ENCODE measurements at places on chromosomes 5 and 9. TPM values are rescaled to one million over a fixed set of nuclear protein-coding genes. Genes with fewer than 3 reads are reported as not detected.

Gene PCSK1
- total RNA-seq = not detected

GRCh38 chr5:126875303-126875785 lies 98.4 kb downstream of the LMNB1 start:
- DNase-seq = no peak

Gene JAKMIP2
- total RNA-seq = 3.1 TPM

- no peak for DNase-seq
Measured at GRCh38 chr5:31703757-31704156, 64.8 kb downstream of the PDZD2 start.

Gene TSLP
- total RNA-seq = not detected

Gene ASPN
- not detected for total RNA-seq

DNA sequence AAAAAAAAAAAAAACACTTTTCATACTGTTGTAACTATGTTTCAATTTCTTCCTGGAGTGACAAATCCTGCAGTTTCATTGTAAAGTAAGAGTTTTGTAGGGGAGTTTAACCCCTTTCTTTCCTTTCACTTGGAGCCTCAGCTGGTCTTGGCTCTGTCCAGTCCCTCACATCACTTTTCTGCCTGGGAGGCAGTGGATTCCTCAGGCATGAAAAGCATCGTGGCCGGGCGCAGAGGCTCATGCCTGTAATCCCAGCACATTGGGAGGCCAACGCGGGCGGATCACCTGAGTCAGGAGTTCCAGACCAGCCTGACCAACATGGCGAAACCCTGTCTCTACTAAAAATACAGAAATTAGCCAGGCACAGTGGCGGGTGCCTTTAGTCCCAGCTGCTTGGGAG lies 45.6 kb upstream of the MYO10 start:
- no peak for DNase-seq

Gene FOXI1
- total RNA-seq = not detected

Gene TRAF1
- 115 TPM for total RNA-seq

DNA sequence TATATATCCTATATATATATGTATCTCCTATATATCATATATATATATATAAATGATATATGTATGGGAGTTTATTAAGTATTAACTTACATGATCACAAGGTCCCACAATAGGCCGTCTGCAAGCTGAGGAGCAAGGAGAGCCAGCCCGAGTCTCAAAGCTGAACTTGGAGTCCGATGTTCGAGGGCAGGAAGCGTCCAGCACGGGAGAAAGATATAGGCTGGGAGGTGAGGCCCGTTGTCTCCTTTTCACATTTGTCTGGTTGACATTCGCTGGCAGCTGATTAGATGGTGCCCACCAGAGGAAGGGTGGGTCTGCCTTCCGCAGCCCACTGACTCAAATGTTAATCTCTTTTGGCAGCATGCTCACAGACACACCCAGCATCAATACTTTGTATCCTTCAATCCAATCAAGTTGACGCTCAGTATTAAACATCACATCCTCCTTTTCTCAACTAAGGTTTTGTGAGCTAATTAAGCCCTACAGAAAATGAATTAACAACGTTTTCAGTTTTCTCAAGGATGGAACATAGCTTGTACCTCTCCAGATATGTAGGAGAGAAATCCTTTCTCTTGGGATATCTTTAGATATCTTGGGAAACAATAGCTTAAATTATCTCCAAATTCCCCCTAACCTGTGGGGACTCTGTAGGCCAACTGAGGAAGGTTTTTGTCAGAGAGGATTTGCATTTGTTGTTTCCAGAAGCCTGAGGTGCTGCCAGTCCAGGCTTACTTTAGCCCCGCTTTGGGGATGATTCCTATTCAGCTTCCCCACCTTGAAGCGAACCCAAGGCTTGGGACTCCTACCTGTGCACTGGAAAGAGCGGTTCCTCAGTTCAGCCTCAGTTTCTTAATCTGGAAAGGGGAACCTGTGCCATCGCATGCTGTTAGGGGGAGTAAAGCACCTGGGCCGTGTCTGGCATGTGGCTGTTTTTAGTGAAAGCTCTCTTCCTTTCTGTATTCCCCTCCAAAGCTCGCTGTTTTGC lies 163.2 kb downstream of the CACNA1B start:
- no peak for DNase-seq

GRCh38 chr9:107260437-107261081 lies 22.5 kb upstream of the RAD23B start:
- DNase-seq = peak; percentile 17

Gene ACSL6
- 0.20 TPM for total RNA-seq

GRCh38 chr5:150120062-150120441 lies 33.7 kb upstream of the CSF1R start:
- DNase-seq = no peak

GRCh38 chr5:79263-79662 lies 12.7 kb upstream of the PLEKHG4B start:
- no peak for DNase-seq

DNA sequence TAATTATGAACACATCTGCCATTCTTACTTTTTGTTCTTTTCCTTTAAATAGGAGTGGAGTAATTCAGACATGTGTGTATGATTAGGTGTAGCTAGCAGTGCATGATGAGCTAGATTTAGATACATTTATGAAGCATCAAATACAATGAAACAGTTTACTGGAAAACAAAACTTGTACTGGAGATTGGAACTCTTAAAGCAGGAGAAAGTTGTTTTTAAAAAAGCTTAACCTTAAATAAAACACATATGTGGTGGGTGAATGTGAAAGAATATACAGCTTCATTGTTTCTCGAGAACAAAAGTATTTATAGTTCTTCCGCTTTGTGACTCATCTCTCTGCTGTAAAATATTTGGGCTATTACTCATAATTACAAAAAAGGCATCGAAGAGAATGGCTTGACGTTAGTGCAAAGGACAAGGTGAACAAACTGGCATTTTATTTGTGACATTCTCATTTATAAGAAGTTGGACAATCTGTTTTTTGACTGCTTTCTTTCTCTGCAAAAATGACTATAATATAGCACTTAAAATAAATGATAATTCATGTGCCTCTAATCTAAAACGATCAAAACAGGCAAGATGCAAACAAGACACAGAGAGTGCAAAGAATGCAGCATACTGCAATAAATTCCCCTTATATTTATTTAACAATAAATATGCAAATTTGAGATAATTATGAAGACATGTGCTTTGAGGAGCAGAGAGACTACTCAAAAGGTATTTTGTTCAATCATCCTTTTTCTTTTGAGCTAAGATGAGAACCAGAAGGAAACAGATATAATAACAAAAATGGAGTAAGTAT lies 478.8 kb downstream of the CETN3 start:
- DNase-seq = no peak

DNA sequence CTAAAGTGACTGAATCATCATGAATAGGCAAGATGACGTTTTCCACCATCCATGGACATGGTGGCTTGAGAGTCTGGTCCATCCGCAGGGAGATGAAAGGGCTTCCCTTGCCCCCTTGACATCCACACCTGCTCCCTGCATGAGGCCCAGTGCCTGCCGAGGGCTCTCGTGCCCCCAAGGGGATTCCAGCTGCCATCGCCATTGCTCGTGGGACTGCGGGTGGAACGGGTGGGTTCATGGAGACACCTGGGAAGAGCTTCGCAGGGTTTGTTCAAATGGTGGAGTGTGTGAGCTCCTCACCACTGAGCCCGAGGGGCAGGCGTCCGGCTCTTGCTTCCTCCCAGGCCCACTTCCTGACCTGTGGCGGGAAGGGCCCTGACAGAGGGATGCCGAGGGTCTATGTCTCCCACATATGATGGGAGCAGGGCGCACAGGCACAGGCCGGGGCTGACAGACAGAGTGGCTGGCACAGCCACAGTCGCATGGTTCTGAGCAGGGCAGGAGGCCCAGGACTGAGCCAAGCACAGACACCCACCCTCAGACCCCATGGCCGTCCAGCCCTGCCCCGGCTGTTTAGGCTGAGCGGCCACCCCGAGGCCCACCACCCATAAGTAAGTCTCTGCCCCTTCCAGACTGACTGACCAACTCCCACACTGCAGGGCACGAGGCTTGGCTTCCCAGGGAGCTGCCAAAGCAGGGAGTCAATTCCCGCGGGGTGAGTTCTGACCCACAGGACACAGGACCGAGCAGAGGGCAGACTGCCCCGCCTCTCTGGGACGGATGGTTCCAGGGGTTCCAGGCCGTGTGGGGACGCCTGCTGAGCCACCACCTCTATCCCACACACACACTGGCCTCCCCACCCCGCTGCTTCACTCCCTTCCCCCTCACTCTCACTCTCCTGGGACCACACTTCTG lies 70.0 kb upstream of the PPP1R26 start:
- no peak for DNase-seq

Gene GMCL2
- not detected for total RNA-seq

DNA sequence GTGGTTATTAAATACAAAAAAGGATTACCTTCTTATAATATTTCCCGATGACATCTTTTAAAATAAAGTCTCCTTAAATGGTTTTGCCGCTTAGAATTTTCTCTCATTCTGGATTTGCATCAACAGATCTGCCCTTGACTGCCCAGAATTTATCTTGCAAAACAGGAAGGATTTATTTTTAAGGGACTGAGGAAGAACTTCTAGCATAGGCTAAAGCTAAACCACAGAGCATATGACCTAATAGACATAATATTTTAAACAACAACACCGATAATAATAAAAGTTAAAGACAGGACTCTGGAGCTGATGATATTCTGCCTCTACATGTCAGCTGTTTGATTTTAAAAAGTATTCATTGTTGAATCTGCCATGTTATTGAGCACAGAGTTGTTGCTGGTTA lies 145.3 kb upstream of the ADCY2 start:
- DNase-seq = no peak

- DNase-seq = no peak
Measured at GRCh38 chr5:15993334-15993733, 186.3 kb downstream of the MARCHF11 start.

DNA sequence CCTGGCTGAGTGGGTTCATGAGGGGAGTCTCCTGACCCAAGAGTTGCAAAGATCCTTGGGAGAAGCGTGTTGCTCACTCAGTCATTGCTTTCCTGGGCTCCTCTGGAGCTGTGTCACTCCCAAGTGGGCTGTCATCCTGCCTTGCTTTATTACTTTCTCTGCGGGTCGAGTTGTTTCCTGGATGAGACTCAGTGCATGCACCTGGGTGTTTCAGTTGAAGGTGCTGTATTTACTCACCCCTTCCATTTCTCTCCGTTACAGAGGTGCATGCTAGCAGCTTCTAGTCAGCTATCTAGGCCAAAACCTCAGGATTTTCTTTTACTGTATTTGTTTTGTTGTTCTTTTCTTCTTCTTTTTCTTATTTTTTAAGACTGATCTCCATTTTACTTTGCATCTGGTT lies 785.5 kb upstream of the EDIL3 start:
- DNase-seq = no peak

GRCh38 chr5:151254556-151254955 lies 1.6 kb downstream of the GM2A start:
- no peak for DNase-seq

DNA sequence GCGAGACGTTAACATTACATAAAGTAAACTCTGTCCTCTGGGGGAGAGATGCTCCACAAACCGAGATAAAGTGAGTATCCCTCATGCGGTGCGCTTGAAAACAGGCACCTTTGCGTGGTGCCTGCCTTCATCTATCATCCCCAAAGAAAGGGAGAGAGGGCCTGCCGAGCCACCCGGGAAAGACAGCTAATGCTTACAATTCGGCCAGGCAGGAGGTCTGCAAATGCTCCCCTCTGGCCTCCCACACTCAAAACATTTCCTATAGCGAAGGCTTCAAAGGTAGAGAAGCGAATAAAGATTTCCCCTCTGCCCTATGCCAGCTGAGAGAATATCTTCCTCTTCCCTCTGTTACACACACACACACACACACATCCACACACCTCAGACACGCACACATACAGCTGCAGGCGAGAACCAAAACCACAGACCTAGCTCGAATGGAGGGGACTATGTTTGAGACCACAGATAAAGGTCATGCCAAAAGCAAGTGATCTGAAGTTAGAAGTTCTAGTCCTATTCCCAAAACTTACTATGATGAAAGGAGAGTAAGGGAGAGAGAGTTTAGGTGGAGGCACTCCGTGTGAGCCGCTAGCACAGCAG lies 132.8 kb downstream of the CRB2 start:
- DNase-seq = no peak

Gene CARD19
- 13.7 TPM for total RNA-seq

Gene PGM5
- total RNA-seq = not detected

- DNase-seq = no peak
Measured at GRCh38 chr5:14374100-14374499, 207.5 kb upstream of the OTULINL start.

- DNase-seq = no peak
Measured at GRCh38 chr9:1261266-1261665, 211.1 kb downstream of the DMRT2 start.

Gene CARD9
- 0.89 TPM for total RNA-seq

GRCh38 chr9:115349542-115349941 lies 231.6 kb upstream of the TNC start:
- DNase-seq = no peak

Gene PCDHB13
- 0.09 TPM for total RNA-seq

GRCh38 chr9:99055384-99055783 lies 49.5 kb upstream of the TGFBR1 start:
- no peak for DNase-seq
